Right renal pelvis (tissue), 4 donors: ENCODE measurements at places on chromosomes 7 and 10. TPM values are rescaled to one million over a fixed set of nuclear protein-coding genes. Genes with fewer than 3 reads are reported as not detected.

NEUROG3 gene
- not detected for polyA plus RNA-seq

CPEB3 gene
- polyA plus RNA-seq: 3.7 TPM

NXPH1 gene
- polyA plus RNA-seq: not detected

ADARB2 gene
- polyA plus RNA-seq: 0.90 TPM

SPRN gene
- 5.1 TPM for polyA plus RNA-seq

- DNase-seq: no peak
Measured at GRCh38 chr10:97011397-97011796, 174.4 kb downstream of the SLIT1 start.

GRCh38 chr10:70804421-70804808, 11.3 kb upstream of the SGPL1 start:
- DNase-seq: no peak

DNA sequence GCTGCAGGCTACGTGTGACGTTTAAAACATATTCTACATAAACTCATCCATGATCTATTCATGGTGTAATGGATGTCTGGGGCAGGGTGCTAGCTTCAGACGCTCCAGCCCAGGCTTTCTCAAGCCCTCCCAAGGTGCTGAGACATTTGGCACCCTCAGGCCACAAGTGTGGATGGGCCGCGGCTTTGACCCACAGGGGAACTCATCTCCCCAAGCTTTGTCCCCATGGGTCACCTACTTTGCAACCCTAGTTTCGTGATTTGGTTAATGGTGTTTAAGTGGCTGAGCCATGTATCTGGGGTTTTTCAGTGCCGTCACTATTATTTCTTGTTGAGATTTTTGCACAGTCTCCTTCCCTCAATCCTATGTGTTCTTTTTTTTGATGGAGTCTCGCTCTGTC, 66.0 kb downstream of the GRK5 start:
- DNase-seq: no peak

DNA sequence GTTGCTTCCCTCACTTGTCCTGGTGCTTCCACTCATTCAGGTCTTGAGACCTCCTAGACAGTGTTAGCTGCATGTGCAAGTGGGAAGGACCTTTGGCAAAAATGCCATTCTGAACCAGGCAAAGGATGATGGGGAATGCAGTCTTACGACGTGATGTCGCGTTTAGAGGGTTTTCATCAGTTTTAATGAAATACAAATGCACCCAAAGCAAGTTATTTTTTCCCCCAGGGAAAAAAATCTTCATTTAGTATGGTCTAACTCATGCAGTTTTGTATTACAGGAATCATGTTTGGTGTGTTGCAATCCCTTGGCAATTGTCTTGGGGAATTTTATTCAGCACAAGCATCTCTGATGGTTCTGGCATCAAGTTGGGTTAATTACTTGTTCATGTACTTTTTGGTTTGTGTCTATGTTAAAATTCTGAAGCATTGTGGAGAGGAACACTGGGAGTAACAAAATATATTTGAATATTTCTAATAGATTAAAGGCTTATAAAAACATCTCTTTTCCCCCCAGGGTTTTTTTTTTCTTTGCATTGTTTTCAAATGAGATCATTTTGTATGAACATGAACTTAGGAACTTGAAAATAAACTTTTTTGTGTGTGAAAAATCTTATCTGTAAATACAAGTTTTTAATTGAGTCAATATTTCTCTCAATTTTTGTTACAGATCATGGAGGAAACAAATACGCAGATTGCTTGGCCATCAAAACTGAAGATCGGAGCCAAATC, 188.9 kb downstream of the BICC1 start:
- no peak for DNase-seq

- DNase-seq: no peak
Measured at GRCh38 chr10:93126483-93127052, 52.9 kb downstream of the CYP26A1 start.

GRCh38 chr7:85638394-85638793, 451.5 kb upstream of the SEMA3D start:
- no peak for DNase-seq

- no peak for DNase-seq
Measured at GRCh38 chr7:78718212-78718611, 735.3 kb downstream of the MAGI2 start.

- DNase-seq: no peak
Measured at GRCh38 chr10:13882119-13882711, 295.4 kb downstream of the PRPF18 start.
